ENCODE measurements at places on chromosomes 7 and 10.

GRCh38 chr10:1036341-1036791 lies 10.7 kb upstream of the IDI2 start:
- no peak for DNase-seq

DNA sequence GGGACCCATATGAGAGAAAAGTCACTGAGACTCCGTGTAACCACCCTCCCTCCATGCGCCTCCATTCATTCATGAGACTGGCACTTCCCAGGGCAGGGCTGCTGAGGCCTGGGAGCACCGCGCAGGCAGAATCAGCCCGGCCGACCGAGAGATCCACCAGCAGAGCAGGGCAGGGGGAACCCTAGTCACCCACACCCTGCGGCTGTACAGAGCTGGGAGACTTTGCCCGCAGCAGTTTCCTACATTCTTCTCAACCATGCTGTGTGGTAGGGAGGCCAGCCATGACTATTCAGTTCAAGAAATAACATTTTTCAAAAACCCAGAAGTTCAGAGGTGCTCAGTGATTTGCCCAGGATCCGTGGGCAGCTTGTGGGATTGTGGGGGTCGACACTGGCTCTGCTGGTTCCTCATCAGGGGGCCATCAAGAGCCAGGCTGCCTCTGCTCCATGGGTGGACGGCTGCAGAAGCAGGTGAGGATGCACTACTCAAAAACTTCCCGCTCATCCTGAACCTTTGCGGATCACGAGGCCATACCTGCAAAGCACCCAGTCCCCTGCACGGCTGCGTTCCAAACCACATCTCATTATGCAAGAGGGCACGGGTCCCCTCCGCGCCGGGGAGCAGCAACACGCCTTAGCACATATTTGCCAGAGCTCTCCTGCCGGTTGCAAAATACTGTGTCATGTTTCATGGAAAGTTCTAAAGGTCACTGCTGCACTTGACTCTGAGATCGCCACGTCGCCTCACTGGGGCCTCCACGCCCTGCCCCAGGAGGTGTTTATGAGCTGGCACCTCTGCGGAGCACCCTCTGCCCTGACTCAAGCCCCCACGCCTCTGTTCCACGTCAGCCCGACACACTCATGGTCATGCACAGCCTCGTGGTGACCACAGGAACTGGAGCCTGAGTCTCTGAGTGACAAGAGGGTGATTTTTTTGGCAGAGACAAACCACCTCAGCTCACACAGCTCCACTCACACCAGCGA lies 132.0 kb downstream of the PRKAG2 start:
- DNase-seq: no peak

DNA sequence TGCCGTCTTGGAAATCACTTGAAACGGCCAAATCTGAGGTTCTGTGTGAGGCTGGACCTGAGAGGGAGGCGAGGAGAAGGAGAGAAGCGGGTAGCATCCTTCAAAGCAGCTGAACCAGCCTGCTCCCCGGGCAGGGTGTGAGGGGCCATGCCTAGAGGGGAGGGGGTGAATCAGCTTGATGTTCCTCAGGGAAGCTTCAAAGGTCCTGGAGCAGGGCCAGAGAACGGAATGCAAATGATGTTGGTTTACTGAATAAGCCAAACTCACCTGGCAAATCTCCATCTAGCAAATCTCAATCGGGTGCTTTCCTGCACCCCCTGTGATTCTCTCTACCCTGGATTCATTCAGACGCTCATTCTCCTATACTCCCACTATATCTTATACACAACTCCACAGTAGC lies 226.9 kb downstream of the WDR11 start:
- DNase-seq: no peak

DNA sequence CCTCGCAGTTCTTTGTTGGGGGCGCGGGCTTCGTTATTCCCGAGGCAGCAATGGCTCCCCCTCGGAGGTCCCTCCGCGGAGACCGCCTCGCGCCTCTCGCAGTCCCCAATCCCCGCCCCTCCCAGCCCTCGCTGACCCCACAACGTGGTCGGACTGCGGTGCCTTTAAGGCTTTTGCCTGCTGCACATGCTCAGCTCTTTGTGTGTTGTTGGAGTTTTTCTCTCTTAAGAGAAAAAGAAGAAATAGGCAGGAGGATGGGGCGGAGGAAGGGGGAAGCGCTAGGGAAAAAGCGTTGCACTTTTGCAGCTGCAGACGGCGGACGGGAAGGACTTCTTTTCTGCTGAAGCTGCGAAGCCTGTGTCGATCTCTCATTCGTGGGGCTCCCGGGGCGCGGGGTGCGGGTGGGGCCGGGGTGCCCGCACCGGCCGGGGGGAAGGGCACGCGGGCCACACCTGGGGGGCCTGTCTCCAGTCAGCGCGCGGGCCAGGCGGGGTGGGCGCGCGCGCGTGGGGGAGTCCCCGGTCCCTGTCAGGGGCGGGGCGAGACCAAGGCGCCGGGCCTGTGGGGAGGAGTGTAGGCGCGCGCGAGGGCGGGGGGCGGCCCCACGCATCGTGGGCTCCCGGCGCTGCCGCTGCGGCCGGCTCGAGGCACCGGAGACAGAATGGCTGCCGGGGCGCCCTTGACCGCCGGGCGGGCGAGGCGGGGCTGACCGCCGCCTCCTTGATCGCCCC lies 445 bp upstream of the ATRNL1 start:
- DNase-seq: peak; percentile 5

DNA sequence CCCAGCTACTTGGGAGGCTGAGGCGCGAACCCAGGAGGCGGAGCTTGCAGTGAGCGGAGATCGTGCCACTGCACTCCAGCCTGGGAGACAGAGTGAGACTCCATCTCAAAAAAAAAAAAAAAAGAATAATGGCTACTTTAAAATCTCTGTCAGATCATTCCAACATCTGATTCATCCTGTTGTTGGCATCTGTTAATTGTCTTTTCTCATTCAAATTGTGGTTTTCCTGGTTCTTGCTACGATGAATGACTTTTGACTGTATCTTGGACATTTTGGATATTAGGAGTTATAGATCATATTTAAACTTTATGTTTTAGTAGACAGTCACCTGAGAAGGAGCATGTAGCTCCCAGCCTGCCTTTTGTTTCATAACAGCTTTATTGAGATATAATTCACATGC lies 8.5 kb downstream of the TPST1 start:
- no peak for DNase-seq

DNA sequence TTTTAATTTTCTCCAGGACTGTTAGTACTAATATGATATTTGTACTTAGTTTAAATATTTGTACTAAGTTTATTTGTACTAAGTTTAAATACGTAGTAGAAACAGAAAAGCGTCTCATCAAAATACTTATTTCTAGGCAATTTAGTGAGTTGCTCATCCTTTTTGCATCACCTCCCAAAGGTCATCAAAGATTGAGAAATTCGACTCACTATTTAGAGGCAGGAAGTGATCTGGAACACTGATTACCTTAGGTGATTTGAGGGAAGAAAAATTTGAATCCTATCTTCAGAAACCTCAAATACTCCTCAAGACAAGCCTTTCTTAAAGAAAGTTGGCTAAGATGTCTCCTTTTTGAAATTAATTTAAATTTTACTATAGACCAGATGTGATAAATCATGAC lies 14.5 kb downstream of the WNT16 start:
- DNase-seq: no peak
